ENCODE measurements at places on chromosomes 1 and 21. TPM values are rescaled to one million over a fixed set of nuclear protein-coding genes. Genes with fewer than 3 reads are reported as not detected.
A peak's percentile ranks its signal among the peaks of the same experiment; 100 is the strongest.

The MMEL1 gene
- total RNA-seq = 3.7 TPM

DNA sequence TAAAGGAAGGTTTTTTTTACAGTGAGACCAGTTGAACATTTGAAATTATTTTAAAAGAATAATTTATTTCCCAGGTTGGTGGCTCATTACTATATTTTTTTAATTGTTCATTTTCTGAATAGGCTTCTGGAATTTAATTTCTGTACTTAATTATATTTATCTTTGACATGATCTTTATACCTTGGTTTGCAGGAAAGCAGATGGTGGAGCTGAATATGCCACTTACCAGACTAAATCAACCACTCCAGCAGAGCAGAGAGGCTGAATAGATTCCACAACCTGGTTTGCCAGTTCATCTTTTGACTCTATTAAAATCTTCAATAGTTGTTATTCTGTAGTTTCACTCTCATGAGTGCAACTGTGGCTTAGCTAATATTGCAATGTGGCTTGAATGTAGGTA lies 41.5 kb downstream of the CD46 start:
- DNase-seq = no peak

The PLA2G2C gene
- not detected for total RNA-seq

DNA sequence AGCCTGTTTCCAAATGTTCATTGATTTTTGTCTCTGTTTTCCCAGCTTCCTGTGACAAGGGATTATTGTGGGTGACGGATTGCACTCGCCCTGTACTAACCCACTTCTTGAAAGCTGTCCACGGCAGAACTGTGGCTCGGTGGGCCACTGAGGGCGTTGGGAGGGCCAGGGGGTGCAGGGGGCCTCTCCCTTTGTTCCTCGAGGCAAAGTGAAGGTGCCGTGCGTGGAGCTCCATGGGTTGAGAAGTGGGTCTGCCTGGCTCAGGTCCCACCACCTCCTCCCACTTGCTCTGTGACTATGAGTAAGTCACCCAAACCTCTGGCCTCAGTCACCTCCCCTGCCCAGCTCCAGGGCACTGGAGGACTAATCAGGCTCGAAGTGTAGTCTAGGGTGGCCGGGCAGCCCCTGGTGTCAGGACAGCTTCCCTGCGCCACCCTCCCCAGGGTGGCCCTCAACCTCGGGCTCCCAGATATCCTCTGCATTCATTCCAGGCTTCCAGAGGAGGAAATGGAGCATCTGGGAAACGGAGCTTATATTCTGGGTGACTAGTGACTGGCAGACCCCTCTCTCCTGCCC lies 148.6 kb downstream of the NPHP4 start:
- no peak for DNase-seq

The TMEM63A gene
- 1.1 TPM for total RNA-seq

DNA sequence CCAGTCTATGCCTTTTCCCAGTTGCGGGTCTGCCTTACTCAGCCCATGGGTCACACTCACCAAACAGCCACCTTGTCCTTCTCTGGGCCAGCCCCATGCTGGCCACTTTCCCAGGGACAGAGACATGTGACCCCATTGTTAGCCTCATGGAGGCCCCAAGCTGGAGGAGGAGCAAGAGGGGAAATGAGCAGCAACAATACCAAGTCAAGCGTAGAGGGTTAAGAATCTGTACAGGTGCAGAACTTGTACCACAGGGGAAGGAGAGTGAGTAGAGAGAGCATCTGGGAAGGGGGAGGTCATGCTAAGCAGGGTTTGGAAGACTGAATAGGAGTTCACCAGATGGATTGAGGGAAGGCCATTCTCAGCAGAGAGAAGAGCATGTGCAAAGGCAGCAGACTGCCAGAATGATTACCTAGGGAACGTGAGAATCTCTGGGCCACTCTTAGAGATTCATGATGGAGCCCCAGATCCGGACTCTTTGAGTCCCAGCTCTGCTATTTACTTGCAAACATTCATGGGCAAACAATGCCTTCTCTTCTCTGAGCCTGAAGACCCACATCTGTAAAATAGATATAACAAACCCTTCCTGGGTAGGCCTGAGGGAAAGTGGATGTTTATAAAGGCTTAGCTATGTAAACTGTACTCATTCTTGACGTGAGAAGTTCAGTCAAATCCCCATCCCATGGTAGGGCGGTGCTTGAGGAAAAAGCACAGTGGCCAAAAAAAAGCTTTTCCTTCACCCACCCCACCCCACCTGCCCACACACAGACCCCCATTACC lies 2.8 kb upstream of the SLC2A1 start:
- DNase-seq = no peak

DNA sequence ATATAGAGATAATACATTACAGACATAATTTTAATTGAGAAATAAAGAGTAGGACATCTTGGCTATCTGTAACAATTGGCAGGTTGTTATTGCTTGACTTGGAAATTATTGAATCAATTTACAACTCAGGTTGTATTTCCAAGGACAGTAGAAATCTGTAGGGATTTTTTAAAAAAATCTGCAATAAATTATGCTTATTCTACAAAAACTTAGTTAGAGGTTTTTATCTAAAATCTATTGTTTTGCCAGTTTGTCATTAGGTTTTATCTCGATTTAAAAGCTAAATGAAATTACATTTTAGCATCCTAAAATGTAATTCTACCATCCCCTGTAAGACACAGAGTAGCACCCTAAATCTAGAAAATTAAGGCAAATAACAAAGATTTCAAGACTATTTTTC lies 408.8 kb downstream of the COL11A1 start:
- DNase-seq = no peak

GRCh38 chr1:214379236-214379970 lies 98.4 kb downstream of the SMYD2 start:
- DNase-seq = no peak

DNA sequence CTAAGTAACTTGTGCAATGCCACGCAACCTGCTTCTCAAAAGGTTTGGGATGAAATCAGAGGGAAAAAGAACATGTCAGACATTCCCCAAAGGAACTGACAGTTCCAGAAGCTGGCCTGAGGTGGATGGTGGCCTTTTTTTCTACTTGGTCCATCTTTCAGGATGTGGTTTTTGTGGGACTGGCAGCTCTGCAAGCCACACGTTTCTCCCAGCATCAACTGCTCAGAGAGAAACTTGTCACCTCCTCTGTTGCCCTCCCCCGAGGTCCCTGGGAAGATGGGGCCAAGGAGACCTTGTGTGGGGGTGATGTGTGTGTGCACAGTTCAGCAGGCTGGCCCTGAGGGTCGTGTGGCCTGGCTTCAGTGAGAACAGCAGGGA lies 2.5 kb upstream of the DHRS3 start:
- no peak for DNase-seq

The NPL gene
- total RNA-seq = 38.4 TPM

The CDK11A gene
- 7.6 TPM for total RNA-seq

The GNG4 gene
- total RNA-seq = 31.5 TPM

DNA sequence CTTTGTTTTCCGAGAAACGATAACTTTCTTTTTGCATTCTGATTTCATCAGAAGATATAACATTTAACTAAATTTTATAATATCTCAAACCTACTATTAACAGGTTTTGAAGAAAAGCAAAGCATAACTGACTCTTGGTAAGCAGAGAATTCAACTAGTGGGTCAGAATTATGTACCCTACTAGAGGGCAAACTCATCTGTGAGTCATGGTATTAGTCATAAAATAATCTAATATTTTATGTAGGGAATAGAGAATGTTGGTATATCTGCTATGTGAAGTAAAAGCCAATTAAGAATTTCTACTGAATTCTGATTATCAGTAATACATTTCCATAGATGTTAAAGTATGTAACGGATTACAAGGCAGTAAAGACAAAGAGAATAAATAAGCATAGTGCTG lies 56.8 kb downstream of the USP1 start:
- DNase-seq = no peak

- DNase-seq = peak; percentile 69
These were observed at the start of gene TRNP1 for GRCh38 chr1:26993237-26994019. TRNP1 (plus strand) TSS chr1:26993692; CDS start chr1:26993787, 95 bp downstream.

DNA sequence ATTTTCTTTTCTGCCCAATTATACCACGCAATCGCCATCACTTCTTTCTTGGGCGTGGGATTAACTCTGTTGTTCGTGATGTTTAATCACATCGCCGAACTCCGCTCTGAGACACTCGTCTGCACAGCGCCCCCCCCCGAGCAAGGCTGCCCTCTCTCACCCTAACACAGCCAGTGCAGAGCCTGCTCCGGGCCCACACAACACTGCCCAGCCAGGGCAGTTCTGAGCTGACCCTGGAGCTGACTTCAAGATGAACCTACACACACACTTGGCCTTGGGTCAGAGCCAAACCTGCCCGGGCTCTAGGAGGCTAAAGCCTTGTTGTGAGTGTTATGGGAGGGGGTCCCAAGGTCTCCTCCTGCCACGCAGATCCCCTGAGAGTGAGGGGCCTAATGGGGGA lies 64.6 kb upstream of the LRP8 start:
- DNase-seq = no peak

The FCRL6 gene
- not detected for total RNA-seq

DNA sequence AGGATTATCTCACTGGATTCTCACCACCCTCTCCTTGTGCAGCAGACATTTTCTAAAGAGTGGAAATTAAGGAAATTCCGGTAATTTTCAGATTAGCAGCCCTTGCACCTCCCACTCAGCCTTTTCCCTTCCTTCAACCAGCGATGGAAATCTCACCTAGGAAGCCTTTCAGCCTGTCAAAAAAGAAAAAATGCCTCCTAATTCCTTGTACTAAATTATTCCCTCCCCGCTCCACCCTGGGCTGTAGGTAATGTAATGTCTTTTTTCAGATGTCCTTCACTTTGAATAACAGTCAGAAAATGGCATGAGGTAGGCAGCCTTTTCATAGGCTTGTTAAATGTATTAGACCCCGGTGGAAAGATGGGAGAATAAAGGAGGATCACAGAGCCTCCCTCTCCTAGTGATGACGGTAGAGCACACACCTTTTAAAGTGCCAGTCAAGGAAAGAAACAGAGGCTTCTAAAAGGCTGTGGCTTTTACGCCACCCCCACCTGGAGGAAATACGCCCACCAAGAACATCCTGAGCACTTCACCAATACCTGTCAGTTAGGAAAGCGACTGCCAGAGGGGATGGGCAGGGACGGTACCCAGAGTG lies 62.8 kb upstream of the NEK2 start:
- DNase-seq = no peak

The BTBD19 gene
- total RNA-seq = 0.47 TPM

DNA sequence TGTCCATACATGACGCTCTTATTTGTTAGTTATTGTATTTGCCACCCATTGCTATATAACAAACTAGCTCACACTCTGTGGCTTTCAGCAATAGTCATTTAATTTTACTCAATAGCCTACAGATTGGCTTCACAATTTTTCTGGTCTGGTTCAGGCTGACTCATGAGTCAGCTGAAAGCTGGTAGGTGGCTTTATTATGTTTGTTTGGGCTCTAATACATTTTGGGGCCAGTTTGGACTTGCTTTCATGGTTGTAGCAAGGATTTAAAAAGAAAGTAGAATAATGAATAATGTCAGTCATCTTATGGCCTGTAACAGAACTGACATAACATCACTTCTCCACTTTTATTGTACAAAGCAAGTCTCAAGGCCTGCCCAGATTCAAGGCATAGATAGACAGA lies 338.7 kb downstream of the LRRIQ3 start:
- no peak for DNase-seq

DNA sequence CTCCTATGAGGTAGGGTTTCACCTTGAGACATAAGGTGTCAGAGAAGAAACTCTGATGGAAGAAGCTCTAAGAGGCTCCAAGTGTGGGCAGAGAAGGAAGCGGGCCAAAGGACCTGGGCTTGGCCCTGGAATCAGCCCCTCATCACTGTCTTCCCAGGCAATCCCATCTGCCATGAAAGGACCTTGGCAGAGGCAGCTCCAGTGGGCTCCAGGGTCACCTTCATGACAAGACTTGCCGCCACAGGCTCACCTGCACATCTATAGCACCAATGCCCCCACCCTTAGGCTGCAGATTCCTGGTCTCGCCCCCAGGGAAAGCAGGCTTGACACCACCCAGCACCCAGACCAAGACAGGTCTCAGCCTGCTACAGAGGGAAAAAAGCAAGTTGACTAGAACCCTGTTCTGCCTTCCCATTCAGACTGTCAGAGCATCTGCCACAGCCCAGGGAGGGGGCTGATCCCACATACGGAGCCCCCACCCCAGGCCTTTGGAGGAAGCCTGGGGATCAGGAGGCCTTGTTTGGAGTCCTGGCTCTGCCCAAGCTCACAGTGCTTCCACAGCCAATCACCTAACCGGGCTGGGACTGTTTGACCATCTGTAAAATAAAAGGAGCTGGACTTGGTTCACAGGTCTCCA lies 490 bp upstream of the FAM110D start:
- DNase-seq = no peak

DNA sequence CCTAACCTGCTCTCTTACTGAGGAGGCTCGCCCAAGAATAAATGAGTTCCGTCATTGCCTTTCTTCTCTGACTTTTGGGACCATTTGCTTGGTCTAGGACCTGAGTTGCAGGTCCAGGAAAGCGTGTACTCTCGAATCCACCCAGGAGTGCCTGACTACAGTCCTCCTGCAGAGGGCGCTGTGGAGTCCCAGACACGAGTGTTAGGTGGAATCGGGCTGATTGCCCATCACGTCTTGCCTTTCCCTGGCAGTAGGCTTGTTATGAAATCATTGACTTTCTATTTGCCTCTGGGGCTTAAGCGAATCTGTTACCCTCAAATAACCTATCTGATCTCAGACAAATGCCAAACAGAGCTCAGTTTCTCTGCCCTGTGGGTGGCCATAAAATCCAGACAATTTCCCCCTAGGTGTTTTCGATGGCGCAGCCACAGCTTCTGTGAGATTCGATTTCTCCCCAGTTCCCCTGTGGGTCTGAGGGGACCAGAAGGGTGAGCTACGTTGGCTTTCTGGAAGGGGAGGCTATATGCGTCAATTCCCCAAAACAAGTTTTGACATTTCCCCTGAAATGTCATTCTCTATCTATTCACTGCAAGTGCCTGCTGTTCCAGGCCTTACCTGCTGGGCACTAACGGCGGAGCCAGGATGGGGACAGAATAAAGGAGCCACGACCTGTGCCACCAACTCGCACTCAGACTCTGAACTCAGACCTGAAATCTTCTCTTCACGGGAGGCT lies at the start of gene IL20:
TSS of gene IL20 (plus strand) at position 685 of the 733 bp plus-strand sequence. CDS start 230 bp downstream, outside the sequence.
- DNase-seq = no peak

The TESK2 gene
- total RNA-seq = 1.9 TPM

The NUCKS1 gene
- total RNA-seq = 257 TPM

GRCh38 chr1:93595266-93595665 lies 86.4 kb downstream of the BCAR3 start:
- no peak for DNase-seq

DNA sequence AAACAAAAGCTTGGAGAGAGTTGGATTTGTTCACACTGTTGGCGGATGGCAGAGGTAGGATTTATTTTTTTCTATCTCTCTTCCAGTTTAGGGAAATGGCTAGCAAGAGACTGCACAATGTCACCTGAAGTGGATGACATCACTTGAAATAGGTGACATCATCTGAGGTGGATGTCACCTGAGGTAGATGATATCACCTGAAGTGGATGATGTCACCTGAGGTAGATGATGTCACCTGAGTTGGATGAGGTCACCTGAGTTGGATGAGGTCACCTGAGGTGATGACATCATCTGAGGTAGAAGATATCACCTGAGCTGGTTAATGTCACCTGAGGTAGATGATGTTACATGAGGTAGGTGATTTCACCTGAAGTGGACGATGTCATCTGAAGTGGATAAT lies 413.4 kb downstream of the DSCAM start:
- no peak for DNase-seq
